Articular chondrocyte of knee joint (primary cell): ENCODE measurements at places on chromosomes 1 and 21. TPM values are rescaled to one million over a fixed set of nuclear protein-coding genes. Genes with fewer than 3 reads are reported as not detected.

The SPATA1 gene
- total RNA-seq: 2.2 and 2.8 TPM in 2 replicates

The WNT9A gene
- 0.52 and 0.76 TPM in 2 replicates for total RNA-seq

The OR2T35 gene
- not detected in 2 replicates for total RNA-seq

The NDUFS5 gene
- total RNA-seq: 246 and 276 TPM in 2 replicates

The MACF1 gene
- total RNA-seq: 253 and 271 TPM in 2 replicates

The C21orf91 gene
- total RNA-seq: 13.2 and 15.2 TPM in 2 replicates

The ACKR1 gene
- total RNA-seq: not detected in 2 replicates

The MYOCOS gene
- total RNA-seq: 0.13 TPM in 1 of 2 replicates, not detected in the other

The TAS1R1 gene
- total RNA-seq: 0.26 and 0.43 TPM in 2 replicates

The CLEC20A gene
- total RNA-seq: not detected in 2 replicates

The MROH9 gene
- total RNA-seq: 0.22 and 0.26 TPM in 2 replicates

The GPR3 gene
- total RNA-seq: under 0.01 and 0.11 TPM in 2 replicates

The FCRL5 gene
- total RNA-seq: not detected in 2 replicates

The ITLN2 gene
- not detected in 2 replicates for total RNA-seq

The LMOD1 gene
- total RNA-seq: 1.4 and 3.5 TPM in 2 replicates

The CFAP45 gene
- 0.65 and 1.1 TPM in 2 replicates for total RNA-seq

The SLAMF9 gene
- total RNA-seq: 0.65 and 0.86 TPM in 2 replicates

The S100A7A gene
- not detected in 2 replicates for total RNA-seq

The PLEKHN1 gene
- 0.76 and 0.91 TPM in 2 replicates for total RNA-seq

The RHOU gene
- 18.2 and 25.9 TPM in 2 replicates for total RNA-seq

The PTGFR gene
- 82.3 and 101 TPM in 2 replicates for total RNA-seq

The GPR25 gene
- total RNA-seq: not detected in 2 replicates

The PGLYRP3 gene
- total RNA-seq: not detected in 2 replicates

The RPL22 gene
- 118 and 161 TPM in 2 replicates for total RNA-seq

The LIN28A gene
- total RNA-seq: not detected in 2 replicates

The FYB2 gene
- total RNA-seq: not detected in 2 replicates

The CFHR2 gene
- not detected in 2 replicates for total RNA-seq

The SMCP gene
- not detected in 2 replicates for total RNA-seq

The NGF gene
- 7.2 and 12.6 TPM in 2 replicates for total RNA-seq

The SEMA6C gene
- total RNA-seq: 1.3 and 1.4 TPM in 2 replicates

The HMCN1 gene
- total RNA-seq: 36.2 and 76.6 TPM in 2 replicates

The CR2 gene
- total RNA-seq: not detected in 2 replicates

The MYOC gene
- 2.8 and 4.7 TPM in 2 replicates for total RNA-seq

The PHLDA3 gene
- total RNA-seq: 67.7 and 69.9 TPM in 2 replicates

The KCNE2 gene
- not detected in 2 replicates for total RNA-seq

The LCE1F gene
- not detected in 2 replicates for total RNA-seq

The WNT3A gene
- total RNA-seq: not detected in 2 replicates

The LENEP gene
- total RNA-seq: not detected in 2 replicates

The PCP4 gene
- not detected in 2 replicates for total RNA-seq

The TNNT2 gene
- total RNA-seq: not detected in 2 replicates

The CENPL gene
- 16.1 and 22.4 TPM in 2 replicates for total RNA-seq

The DNALI1 gene
- total RNA-seq: 8.1 and 10.3 TPM in 2 replicates

The S100A14 gene
- not detected in 2 replicates for total RNA-seq

The PALMD gene
- 38.3 TPM in 2 replicates for total RNA-seq

The OPTC gene
- not detected in 2 replicates for total RNA-seq

The CELA3A gene
- total RNA-seq: not detected in 2 replicates

The BMP8B gene
- under 0.01 TPM in 1 of 2 replicates, not detected in the other for total RNA-seq

The VTCN1 gene
- total RNA-seq: not detected in 2 replicates

The IL24 gene
- not detected in 2 replicates for total RNA-seq
